ENCODE measurements at places on chromosomes 6 and 20.

- no peak for DNase-seq
These were observed 441.4 kb downstream of the COL12A1 start for GRCh38 chr6:74764486-74764885.

DNA sequence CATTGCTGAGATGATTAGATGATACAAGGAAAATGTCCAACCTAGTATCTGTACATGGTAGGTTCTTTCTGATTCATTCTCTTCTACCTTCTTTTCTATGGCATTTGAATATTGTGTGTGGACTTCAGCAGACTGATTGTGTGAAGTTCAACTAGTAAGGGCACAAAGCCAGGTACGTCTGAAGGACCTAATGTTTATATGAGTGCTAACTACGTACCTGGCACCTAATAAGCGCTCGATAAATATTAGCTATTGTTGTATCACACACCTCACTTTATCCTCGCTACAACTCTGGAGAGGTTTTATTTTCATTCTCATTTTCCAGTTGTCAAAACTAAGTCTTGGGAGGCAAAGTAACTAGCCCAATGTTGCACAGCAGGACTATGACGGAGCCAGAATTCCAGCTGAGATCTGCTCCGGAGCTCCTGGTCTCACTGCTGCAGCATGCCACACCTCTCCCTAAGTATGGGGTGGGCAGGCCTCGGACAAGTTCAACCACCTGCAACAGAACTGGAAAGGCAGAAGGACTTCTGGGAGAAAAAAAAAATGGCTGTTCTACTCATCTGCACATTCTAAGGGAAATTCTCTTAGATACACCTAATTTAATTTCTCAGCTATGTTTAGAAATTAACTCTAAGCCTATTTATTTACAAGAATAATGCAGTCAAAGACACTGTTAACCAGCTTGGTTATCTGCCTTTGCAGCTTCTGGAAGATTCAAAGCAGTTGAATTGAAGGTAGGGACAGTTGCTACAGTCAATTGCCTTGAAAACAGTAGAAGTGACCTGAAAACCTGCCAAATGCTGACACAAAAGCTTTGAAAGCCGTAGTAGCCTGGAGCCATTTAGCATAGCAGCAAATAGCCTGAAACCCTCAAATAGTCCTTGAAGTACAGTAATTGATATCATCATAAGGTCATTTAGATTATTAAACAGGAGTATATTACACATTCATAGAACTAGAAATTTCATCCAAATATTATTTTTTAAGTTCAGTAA, 165.0 kb downstream of the PDE7B start:
- DNase-seq: no peak

DNA sequence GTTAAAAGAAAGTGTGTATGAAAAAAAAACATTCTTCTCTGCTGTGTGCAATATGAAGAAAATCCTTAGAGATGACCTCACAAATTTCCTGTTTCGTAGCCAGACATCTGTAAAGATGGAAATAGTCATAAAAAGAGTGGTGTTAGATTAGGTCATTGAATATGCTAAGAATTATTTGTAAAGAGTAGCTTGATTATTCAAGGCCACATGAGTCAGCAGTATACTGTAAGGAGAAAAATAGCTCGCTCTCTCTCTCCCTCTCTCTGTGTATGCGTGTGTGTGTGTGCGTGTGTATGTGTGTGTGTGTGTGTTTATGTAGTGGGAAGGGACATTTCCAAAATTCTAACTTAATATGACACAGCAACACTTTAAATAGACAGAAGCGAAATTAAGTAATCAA, 78.8 kb downstream of the PTCHD4 start:
- no peak for DNase-seq

- no peak for DNase-seq
These were observed 19.2 kb upstream of the ZSCAN16 start for GRCh38 chr6:28105245-28105639.

GRCh38 chr6:33633084-33633461, 12.0 kb downstream of the ITPR3 start:
- no peak for DNase-seq

- DNase-seq: no peak
These were observed 103.0 kb upstream of the SYNDIG1 start for GRCh38 chr20:24366336-24367004.

DNA sequence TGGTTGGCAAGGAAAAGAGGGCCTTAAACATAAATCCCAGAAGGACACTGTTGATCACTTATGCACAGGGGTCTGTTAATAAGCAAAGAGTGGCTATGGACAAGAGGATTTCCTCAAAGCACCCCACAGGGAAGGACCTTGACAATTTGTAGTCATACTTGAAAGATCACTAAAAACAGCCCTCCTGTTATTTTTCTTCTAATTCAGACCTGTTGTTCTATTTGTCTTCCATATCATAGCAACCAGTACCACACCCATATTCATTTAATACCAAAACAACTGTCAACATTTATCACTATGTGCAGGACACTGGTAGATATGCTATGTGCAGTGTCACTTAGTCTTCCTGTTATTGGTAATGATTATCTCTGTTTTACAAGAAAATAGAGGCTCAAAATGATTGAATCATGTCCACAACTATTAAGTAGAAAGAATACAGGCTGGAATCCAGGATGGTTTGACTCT, 3.2 kb upstream of the DYNLRB1 start:
- DNase-seq: no peak

DNA sequence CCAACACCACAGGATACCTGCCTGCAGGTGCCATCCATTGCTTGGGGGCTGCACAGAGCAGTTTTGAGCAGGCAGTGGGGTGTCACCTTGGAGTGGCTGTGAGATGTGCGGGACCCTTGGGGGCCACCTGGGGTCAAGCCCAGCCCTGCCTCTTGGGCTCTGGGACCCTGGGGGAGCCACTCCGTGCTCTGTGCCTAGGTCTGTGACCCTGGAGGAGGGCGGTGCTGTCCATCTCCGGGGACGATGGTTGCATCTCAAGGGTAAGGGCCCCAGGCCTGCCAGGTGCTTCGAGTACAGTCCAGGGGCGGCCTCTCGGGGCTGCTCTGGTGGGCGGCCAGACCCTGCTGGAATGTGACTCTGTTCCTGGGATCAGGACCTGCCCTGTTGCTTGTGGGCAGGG, 8.7 kb upstream of the GATA5 start:
- no peak for DNase-seq

- no peak for DNase-seq
These were observed 58.8 kb downstream of the SAMD5 start for GRCh38 chr6:147567141-147567805.

GRCh38 chr6:168495133-168495532, 54.1 kb downstream of the SMOC2 start:
- no peak for DNase-seq

GRCh38 chr6:169188051-169188470, 65.6 kb downstream of the THBS2 start:
- no peak for DNase-seq

- DNase-seq: peak; percentile 65
These were observed 388.4 kb upstream of the JARID2 start for GRCh38 chr6:14857501-14857900.

DNA sequence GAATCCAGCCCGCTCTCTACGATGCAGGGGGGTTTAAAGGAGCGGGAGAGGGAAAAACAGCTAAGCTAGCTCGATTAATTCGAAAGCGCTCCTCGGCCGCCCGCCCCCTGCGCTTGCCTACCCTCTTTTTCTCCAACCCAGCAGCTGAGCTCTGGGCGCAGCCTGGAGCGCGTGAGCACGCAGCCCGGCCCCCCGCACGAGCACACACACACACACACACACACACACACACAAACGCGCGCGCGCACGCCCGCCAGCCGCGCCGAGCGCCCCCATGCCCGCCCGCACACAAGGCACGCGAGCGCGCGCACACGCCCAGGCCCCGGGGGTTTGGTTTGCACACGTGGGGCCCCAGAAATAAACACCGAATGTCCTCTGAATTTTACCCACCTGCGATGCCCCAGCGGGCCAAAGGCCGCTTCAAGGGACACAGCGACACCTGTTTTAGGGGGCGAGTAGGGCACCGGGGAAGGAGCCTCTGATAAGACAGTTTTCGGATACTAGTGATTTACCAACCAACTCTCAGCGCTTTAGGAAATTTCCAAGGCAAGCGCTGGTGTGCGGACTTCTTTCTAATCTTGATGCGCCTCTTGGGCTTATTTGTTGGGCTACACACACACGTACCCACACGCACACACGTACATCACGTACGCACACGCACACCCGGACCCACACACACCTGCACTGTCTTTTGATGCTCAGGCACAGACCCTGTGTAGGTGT, 802 bp upstream of the NRN1 start:
- no peak for DNase-seq

GRCh38 chr6:109453594-109454495, 1.7 kb downstream of the MICAL1 start:
- DNase-seq: no peak

Measured in stimulated activated CD8-positive, alpha-beta memory T cell treated with anti-CD3 and anti-CD28 coated beads, Interleukin-4, amount 100 ng/mL, for 1 hour (primary cell).